ENCODE measurements at places on chromosomes 16 and 17.
A peak's percentile ranks its signal among the peaks of the same experiment; 100 is the strongest.

- DNase-seq: no peak
Measured at GRCh38 chr16:11669380-11670146, 1.3 kb downstream of the SNN start.

DNA sequence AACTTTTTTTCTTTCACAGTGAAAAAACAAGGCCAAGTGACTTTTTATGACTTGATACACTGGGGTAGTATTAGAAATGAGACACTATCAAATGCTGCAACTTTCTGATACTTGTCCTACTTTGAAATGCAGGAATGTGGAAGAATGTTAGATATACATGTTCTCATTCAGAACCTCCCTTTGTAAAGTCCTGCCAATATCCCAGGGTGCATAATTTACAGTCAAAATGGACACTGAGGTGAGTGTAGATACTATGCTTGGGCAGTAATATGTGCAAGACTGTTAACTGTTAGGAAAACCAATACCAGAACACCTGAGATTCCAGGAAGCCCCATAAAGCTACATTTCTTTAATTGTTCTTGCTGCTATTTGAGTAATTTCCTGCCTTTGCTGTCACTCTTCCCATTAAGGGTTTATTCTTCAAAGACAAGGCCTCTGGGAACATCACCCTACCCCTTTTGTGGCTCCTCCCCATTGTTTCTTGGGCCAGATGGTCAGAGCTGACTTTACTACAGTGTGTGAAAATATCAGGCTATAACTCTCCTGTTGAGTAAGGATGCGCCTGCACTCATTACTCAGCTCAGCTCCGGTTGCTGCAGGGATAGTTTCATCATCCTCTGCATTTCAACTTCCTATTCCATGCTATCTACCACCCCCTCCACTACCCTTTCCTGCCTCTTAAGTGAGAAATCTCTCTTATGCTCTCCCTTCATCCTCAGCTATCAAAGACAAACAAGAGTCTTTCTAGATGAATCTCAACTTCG, 48.7 kb downstream of the TMEM100 start:
- no peak for DNase-seq

- no peak for DNase-seq
Measured at GRCh38 chr17:49482144-49482817, 12.8 kb upstream of the NGFR start.

GRCh38 chr16:89422905-89423630, 67.3 kb downstream of the ANKRD11 start:
- no peak for DNase-seq

DNA sequence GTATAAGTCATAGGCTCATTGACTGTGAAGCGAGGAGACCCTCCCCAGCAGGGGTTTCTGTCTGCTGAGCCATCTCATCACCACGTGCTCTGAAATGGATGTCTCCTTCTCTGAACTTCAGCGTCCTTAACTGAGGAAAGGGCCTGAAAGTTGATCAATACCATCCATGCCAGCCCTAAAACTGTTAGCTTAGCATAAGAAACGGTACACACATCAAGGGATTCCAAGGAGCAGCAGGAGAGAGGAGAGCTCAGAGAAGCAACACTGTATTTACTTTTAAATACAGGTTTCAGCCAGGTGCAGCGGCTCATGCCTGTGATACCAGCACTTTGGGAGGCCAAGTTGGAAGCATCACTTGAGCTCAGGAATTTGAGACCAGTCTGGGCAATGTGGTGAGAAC, 248.9 kb upstream of the TNRC6C start:
- DNase-seq: no peak

DNA sequence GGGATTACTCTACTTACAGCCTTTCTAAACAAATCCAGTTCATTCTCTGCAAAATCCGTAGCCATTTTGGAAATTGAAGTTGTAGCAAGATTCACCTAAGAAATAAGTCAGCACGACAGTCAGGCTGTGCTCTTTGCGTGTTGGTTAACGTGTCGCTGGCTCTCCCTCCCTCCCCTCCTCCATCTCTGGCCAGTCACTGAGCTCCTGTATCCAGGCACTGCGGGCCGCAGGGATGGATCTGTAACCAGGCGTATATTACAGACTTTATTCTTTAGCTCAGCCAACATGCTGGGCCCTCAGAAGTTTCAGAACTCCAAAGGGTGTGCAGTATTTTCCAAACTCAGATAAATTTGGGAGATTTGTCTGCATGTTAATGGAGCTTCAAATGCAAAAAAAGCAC, 30.8 kb downstream of the KDM8 start:
- DNase-seq: no peak

GRCh38 chr17:18966831-18967624, 15.1 kb downstream of the SLC5A10 start:
- no peak for DNase-seq

- no peak for DNase-seq
Measured at GRCh38 chr17:68199837-68200688, 47.8 kb upstream of the AMZ2 start.

GRCh38 chr17:81342269-81343070, 47.4 kb upstream of the SLC38A10 start:
- no peak for DNase-seq

GRCh38 chr17:61647047-61647446, 56.0 kb upstream of the NACA2 start:
- no peak for DNase-seq

DNA sequence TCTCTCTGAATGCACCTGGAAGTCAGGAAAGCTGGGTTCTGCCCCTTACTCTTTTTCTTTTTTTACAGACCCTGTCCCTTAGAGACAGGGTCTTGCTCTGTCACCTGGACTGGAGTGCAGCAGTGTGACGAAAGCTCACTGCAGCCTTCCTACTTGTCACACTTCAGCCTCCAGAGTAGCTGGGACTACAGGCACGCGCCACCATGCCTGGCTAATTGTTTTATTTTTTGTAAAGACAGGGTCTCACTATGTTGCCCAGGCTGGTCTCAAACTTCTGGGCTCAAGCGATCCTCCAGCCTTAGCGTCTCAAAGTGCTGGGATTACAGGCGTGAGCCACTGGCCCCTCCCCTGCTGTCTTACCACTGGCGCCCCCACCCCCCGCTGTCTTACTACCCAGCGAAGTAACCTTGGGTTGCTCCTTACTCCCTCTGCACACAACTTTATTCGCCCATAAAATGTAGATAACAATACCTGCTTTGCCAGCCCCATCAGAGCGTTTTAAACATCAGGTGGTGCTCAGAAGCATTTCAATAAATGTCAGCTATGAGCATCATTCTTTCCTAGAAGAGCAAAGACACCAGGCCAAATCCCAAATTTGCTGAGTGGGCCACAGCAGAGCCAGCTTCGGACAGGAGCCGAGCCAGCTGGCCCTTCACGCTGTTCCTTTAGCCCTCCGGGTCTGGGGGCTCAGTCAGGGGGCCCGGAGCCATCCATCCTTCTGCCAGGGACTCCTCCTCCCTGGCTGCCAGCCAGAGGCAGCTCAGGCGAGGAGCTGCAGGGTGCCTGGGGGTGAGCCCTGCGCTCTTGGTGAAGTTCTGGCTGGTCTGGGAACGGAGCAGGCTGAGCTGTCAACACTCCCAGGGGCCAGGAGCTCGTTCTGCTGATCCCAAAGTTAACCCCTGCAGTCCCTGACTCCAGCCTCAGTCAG, 24.4 kb downstream of the SRL start:
- peak; percentile 59 for DNase-seq

- peak; percentile 62 for DNase-seq
Measured at GRCh38 chr17:39200070-39200879, at the start of gene RPL19. RPL19 (plus strand) TSS chr17:39200283; CDS start chr17:39200345, 62 bp downstream.

- no peak for DNase-seq
Measured at GRCh38 chr17:27862840-27863239, 30.3 kb downstream of the LYRM9 start.

GRCh38 chr17:61203671-61204131, 195.9 kb upstream of the TBX2 start:
- no peak for DNase-seq

DNA sequence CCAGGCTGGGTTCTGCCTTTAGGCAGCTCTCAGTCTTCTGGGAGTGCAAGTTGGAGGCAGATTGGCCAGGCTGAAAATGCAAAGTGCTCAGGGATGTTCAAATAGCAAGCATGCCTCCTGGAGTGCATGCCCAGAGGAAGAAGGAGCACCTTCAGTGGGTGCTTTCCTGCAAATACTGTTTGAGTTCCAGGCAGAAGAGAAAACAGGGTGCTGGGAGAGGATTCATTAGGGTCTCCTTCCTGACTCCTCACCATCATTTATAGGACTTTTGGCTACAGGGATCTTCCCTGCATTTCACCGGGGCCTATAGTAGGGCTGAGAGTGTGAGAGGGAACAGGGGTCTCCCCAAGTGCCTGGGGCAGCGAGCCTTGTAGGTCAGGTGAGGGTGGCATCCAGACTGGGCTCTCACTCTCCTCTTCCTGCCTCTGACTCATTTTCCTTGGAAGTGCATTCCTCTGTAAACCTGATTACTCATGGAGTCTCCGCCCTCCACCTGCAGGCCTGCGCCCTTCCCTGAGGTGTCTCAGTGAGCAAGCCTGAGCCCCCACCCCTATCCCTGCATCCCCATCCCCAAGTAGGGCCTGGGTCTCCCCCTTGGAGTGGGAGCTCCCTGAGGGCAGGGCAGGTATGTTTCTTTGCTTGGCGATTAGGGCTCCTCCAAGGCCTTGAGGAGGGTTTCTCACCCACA, 17.1 kb upstream of the TNS4 start:
- DNase-seq: no peak

DNA sequence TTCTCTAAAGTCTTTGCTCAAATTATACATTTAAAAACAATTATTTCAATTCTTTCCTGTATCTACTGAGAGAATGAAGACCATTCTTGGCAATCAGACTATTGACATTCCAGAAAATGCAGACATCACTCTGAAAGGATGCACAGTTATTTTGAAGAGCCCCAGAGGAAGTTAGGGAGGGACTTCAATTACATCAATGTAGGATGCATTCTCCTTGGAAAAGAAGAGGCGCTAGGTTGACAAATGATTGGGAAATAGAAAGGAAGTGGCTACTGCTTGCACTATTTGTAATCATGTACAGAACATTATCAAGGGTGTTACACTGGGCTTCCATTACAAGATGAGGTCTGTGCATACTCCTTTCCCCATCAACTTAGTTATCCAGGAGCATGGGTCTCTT, 74.3 kb downstream of the SSH2 start:
- no peak for DNase-seq

DNA sequence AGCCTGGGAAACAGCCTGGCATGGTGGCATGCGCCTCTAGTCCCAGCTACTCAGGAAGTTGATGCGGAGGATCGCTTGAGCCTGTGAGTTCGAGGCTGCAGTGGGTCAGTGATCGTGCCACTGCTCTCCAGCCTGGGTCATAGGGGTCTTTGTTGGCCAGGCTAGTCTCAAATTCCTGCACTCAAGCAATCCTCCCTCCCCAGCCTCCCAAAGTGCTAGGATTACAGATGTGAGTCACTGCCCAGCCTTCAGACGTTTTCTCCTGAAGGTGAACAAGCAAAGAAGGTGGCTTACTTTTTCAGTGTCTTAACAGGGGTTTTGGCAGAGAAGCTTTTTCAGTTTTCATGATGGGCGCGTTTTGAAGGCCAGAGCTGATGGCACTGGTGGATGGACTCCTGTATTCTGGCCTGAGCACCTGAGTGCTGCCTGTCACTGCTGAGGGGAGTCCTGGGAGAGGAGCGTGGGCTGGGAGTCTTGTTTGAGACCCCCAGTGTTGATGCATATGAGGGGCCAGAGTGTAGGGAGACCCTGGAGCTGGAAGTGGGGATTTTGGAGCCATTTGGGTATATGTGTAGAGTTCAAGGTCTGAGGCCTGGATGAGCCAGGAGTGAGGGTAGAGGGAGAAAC, 41.4 kb downstream of the FOXK2 start:
- DNase-seq: no peak

DNA sequence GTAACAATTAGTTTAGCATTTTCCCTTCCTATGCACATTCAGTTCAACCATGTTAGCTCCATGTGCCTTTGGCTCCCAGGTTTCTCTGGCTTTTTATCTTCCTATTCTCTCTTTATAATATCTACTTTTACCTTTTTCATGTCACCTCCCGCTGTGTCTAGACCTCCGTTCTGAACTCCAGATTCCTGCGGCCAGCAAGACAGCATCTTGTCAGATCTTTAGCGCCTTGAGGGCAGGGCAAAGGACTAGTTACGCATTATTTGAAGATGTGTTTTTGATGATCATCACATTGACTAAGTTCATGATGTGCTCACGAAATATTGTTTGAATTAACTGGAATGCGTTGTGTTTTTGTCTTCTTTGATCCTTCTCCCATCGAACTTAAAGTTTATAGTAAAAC, 1126.8 kb downstream of the CDH11 start:
- no peak for DNase-seq

- no peak for DNase-seq
Measured at GRCh38 chr16:57761301-57761700, 25.7 kb downstream of the KATNB1 start.

- DNase-seq: no peak
Measured at GRCh38 chr17:17236295-17237025, 508 bp downstream of the FLCN start.

- DNase-seq: no peak
Measured at GRCh38 chr16:89690392-89690901, 4.0 kb downstream of the CDK10 start.

GRCh38 chr16:48636521-48636920, 26.5 kb upstream of the N4BP1 start:
- DNase-seq: no peak

- DNase-seq: no peak
Measured at GRCh38 chr16:80788027-80788426, 16.4 kb downstream of the CDYL2 start.

DNA sequence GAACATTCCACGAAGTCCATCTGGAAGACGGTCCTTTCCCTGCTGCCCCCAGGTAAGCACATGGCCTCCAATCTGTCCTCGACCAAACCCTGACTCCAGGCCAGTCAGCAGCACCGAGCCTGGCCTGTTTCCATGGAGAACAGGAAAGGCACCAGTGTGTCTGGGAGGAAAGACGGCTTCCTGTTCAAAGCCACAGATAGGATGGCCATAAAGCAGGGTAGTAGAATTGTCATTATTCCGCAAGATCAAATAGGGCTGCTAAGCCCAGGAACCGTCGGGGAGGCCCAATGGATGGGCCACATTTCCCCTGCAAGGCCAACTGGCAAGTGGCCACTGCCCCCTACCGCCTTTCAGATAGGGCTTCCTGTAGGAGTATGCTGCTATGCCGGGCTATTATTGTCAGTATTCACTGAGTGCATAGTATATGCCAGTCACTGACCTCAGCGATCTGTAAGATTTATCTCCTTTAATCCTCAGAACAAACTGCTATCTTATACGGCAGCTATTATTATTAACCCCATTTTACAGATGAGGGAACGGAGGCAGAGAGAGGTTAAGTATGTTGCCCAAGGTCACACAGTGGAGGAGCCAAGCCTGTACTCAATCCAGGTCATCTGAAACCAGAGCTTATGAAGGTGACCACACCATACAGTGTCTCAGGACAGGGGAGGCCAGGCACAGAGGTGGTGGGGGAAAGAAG, 23.0 kb upstream of the PLCG2 start:
- no peak for DNase-seq

DNA sequence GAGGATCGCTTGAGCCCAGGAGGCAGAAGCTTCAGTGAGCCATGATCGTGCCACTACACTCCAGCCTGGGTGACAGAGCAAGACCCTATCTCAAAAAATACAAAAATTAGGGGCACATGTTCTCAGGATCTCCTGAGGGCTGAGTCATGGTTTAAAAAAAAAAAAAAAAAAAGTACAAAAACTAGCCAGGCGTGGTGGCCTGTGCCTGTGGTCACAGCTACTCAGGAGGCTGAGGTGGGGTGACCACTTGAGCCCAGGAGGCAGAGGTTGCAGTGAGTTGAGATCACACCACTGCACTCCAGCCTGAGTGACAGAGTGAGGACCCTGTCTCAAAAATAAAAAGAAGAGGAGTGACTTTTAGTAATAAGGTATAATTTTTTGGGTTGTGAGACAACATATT, 16.9 kb downstream of the BLMH start:
- DNase-seq: no peak
